CD4-positive, alpha-beta T cell treated with Interleukin-12 subunit alpha and Interleukin-12 subunit beta, for 1 hour (primary cell): ENCODE measurements at places on chromosomes 13 and 19.

DNA sequence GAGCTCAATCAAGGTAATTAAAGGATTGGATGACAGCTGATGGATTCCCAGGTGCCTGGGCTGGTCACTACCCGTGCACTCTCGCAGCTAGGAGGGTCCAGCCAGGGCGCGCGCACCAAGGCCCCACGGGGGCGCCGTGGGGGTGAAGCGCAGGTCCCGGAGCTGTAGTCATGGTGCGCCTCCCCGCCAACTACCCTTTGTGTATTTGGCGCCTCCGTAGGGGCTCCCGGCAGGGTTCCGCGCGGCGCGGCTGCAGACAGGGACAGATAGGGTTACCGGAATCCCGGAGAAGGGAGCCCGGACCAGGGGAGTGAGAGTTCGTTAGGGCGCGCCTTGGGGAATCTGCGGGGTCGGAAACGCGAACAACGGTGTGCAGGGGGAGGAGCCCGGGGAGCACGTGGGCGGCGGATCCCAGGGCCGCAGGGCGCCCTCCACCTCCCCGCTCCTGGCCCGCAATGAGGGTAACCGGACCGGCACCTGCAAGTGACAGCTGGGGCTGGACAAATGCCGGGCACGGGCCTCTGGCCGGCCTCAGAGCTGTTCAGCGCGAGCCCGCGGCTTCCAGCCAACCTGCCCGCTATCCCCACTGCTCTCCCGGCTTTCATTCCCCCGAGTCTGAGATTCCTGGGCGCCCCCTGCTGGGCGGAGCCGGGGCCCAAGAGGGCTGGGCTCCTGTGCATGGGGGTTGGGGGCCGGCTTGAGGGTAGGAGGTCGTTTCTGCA lies 3.4 kb upstream of the PRAM1 start:
- peak; percentile 70 for DNase-seq

GRCh38 chr19:7746903-7747884 lies at the start of gene CD209:
TSS of gene CD209 (minus strand) at chr19:7747534. CDS start at chr19:7747511, 23 bp downstream.
- no peak for DNase-seq

- no peak for DNase-seq
Observed at GRCh38 chr19:29843180-29844051, 31.6 kb downstream of the CCNE1 start.

- no peak for DNase-seq
Observed at GRCh38 chr19:45581576-45581975, 3.0 kb downstream of the OPA3 start.

GRCh38 chr13:66508153-66508909 lies 721.8 kb downstream of the PCDH9 start:
- no peak for DNase-seq

DNA sequence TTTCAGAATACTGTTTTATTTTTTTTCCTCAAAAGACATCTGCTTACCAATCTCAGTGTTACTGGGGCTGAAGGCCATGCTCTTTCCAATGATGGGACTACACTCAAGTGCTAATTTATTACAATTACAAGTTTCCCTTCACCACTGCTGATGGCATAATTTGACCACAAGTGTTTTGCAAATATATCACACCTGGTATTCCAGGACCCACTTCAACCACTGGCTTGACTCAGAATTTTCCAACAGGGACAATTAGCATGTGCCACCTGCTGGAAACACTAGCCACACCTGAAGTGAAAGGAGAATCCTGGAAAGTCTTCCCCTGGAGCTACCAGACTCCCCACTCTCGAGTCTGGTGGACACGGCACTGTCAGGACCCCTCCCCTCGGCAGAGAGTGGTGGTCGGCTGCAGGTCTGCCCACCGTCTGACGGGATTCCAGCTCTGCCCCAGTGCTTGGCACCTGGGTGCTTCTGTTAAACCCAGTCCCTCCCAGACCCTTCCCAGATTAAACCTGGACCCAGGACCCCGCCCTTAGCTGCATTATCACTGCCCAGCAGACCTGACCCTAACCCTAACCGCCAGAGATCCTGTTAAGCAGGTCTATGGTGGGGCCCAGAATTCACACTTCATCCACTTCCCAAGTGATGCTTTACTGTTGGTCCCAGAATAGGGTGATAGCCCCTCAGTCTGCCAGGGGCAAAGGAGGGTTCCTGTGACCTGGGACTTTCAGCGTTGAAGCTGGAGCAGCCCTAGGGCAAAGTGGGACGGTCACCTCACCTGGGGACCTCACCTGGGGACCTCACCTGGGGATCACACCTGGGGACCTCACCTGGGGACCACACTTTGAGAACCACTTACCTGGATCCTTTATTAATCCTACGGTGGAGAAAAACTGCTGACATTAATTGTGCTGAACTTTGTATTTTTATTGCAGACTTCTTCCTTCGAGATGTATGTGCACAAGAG lies 17.6 kb upstream of the RASA3 start:
- no peak for DNase-seq

DNA sequence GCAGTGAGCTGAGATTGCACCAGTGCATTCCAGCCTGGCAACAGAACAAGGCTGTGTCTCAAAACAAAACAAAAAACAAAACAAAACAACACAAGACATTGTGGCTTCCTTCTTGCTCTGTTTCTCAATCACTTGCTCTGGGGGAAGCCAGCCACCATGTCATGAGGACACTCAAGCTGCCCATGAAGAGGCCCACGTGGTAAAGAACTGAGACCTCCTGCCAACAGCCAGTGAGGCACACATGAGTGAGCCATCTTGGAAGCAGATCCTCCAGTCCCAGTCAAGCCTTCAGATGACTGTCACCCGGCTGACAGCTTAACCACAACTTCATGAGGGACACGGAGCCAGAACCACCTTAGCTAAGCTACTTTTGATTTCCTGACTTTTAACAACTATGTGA lies 25.2 kb downstream of the CPT1C start:
- DNase-seq = no peak

- DNase-seq = peak; percentile 61
Observed at GRCh38 chr19:18203408-18203862, 407 bp downstream of the RAB3A start.

DNA sequence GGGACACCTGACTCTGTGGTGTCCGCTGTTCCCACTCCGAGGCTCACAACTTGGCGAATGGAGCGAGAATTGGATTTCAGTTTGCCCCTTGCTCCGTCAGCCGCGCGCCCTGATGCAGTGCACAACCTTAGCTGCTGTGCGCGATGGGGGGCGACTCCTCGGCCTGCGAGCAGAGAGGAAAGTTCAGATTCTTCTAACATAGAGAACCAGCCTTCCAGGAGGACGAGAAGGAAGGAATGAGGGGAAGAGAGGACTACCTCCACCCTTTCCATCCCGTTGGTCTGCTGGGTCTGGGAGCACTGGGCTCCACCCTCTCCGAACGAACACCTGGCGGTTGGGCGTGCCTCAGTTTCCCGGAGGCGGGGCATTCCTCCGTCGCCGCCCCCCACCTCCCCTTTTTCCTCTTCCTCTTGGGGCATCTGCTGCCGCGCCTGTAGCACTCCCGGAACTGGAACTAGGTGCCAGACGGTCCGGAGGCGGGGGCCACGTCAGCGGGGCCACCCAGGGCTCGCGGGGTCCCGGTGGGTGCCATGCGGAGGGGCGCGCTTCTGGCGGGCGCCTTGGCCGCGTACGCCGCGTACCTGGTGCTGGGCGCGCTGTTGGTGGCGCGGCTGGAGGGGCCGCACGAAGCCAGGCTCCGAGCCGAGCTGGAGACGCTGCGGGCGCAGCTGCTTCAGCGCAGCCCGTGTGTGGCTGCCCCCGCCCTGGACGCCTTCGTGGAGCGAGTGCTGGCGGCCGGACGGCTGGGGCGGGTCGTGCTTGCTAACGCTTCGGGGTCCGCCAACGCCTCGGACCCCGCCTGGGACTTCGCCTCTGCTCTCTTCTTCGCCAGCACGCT lies at the start of gene KCNK6:
KCNK6 (plus strand) TSS at position 425 of the 838 bp plus-strand sequence; CDS start at position 531, 106 bp downstream.
- peak; percentile 51 for DNase-seq

GRCh38 chr13:27822258-27822872 lies 30.1 kb downstream of the GSX1 start:
- DNase-seq = no peak

DNA sequence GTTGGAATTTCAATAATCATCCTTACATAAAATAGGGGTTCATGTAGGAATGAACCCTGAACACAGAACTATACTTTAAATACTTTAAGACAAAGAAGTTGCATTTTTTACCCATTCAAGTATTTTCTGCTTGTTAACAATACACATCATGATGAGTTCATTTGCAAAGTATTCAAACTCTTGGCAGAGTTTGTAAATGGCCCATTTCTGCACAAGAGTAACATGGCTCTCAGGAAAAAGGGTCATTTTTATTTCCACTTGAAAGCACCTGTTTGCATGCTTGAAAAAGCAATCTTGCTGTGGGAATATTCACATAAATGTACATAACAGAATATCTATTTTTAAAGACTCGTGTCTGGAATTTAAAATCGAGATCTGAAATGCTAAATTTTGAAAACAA lies 18.1 kb downstream of the ESD start:
- no peak for DNase-seq

DNA sequence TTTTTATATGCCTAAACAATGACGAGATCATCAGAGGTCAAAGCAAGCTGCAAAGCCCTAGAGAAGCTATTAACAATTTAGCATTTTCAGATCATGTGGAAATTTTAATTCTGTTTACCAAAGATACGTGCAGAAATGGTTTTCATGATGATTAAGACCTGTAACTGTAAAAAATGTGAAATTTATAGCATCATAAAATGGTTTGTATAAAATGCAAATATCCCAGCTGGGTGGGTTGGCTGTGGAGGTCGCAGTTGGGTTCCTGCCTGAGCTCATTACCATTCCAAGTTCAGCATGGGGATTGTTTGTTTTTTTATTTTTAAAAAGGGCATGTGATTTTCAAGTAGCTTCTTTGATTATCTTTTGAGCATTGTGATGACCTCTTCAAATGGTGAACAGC lies 47.9 kb upstream of the SIAH3 start:
- no peak for DNase-seq

- DNase-seq = no peak
Observed at GRCh38 chr19:9054765-9055164, 32.1 kb upstream of the OR1M1 start.

DNA sequence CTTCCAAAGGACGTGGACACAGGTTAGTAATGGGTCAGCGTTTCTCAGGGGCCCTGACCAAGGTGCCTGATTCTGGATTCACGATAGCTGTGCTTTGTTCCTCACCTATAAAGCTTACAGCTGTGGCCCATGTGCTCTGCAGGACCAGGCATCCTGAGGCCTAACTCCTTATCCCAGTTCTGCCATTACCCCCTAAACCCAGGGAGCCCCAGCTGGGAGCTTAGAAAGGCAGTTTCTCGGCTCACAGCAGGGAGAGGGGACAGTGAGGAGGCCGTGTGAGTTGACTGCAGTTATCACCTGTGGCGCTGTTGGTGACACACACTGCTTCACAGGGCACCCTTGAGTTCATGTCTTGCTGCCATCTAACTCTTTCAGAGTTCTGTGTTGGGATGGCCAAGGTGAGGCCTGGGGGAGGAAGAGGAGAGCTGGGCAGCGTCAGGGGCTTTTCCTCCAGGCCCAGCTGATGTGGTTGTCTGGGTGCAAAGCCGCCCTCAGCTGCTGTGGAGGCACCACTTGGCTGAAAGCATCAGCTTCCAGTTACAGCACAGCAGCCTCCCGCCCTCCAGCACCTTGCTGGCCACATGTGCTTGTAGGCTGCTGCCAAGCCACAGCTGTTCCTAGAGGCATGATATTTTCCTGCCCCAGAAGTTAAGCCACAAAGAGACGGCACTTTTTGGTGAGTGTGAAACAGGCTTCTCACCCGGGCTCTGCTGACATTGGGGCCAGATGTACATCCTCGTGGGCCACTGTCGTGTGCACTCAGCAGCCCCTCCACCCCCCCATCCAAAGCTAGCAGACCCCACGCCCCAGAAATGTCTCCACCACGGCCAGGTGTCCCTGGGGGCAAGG lies 99.6 kb upstream of the MCF2L start:
- DNase-seq = no peak

GRCh38 chr19:5103061-5103701 lies 134.3 kb downstream of the KDM4B start:
- no peak for DNase-seq

- no peak for DNase-seq
Observed at GRCh38 chr19:49431330-49431749, 6.2 kb downstream of the GFY start.

DNA sequence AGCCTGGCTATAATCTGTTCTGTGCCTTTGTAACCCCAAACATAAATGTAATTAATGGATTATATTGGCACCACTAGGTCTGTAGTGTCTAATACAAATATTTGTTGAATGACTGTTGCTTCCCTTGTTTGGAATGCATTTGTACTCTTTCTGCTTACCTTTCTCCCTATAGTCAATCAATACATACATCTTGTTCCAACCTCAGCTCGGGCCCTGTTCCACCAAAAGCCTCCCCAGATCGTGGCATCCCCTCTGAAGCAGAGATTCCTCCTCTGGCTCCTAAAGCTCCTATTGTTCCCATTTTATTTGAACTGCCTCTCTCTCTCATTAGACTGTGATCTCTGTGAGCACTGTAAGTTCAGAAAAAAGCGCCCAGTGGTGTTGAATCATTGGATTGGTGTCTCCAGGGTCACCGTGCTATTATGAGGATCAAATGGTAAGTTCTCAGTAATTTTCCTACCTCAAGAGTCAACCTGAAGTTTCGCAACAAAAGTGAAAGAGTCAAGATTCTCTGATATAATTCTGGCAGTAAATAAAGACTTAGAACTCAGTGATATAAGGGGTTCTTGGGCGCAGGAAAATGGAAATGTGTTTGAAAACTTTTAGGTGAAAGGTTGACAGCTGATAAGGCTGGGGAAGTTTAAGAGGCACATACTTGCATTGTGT lies 151.5 kb downstream of the KLF5 start:
- no peak for DNase-seq

- DNase-seq = no peak
Observed at GRCh38 chr13:49098771-49099512, 121.2 kb upstream of the MLNR start.

- DNase-seq = no peak
Observed at GRCh38 chr13:111280681-111281585, 39.5 kb upstream of the TEX29 start.

DNA sequence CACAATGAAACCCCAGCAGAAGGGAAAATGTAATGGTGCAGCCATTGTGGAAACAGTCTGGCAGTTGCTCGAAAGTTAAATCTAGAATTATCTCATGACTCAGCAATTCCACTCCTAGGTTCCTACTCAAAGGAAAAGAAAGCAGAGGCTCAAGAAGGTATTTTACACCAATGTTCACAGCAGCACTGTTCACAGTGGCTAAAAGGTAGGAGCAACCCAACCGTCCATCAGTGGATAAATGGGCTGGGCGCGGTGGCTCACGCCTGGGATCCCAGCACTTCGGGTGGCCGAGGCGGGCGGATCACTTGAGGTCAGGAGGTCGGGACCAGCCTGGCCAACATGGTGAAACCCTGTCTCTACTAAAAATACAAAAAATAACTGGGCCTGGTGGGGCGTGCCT lies 25.9 kb downstream of the ZFR2 start:
- no peak for DNase-seq

- no peak for DNase-seq
Observed at GRCh38 chr13:99987154-99988019, 5.8 kb downstream of the ZIC2 start.

DNA sequence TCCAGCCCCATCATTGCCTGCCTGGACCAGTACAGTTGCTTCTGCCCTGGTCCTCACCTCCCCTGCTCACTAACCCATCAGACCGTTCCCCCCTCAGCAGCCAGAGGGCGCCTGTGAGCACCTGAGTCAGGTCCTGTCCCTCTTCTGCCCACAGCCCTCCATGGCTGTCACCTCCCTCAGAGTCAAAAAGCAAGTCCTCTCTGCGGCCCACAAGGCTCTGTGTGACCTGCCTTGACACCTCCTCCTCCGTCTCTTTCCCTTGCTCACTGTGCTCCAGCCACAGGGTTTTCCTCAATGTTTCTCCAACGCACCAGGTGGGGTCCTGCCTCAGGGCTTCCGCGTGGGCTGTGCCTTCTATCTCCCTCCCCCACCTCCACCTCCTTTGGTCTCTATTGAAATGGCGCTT lies 29.4 kb upstream of the PTPRS start:
- peak; percentile 16 for DNase-seq
